ENCODE measurements at places on chromosomes 3 and 15.

DNA sequence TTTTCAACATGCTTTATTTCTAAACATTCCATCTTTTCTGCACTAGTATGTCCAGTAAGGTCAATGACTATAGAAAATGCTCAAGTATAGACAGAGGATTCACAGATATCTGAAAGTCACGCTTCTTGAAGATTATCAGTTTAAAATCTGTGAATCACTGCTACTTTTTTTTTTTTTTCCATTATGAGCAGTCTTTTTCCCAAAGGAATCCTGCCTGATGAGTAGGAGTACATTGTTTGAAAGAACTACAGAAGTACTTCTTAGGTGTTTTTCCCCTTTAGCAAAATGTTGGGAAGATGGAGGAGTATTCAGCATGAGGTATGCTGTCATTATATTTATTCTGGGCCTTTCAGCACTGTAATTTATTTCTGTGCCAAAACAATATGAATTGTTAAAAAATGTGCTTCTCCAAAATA lies 266.2 kb downstream of the NLGN1 start:
- DNase-seq = no peak

- no peak for DNase-seq
Measured at GRCh38 chr15:62491642-62492041, 326.6 kb upstream of the C2CD4B start.

- DNase-seq = no peak
Measured at GRCh38 chr3:183375787-183376186, 52.6 kb downstream of the MCF2L2 start.

GRCh38 chr3:106745344-106746168 lies 631.7 kb upstream of the CCDC54 start:
- no peak for DNase-seq

DNA sequence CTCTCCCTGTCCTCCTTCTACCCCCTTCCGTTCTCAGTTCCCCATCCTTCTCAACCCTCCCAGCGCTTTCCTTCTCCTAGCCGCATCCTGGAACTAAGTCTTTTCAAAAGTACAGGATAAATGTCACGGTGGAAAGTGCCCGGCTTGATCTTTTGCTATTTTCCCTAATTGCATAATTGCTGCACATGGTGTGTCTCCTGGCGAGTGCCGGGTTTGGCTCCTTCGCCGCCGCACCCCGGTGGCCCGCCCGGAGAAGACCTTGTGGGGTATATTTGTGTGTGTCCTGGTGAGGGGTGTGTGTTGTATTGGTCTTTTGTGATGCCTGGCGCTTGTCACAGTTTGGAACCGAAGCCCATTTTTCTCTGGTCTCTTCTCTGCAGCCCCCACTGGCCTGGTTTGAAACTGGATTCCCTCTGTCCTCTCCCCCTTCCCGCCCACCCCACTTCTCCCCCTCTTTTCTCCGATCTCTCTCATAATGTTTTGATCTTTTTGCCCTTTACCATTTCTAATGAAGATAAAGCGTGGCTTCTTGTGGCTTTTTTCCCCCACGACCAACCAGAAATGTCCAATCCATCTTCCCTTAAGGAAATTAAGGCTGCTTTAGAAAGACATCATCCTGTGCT lies 692 bp downstream of the UBE2E2 start:
- DNase-seq = no peak

All from stimulated activated CD8-positive, alpha-beta memory T cell treated with anti-CD3 and anti-CD28 coated beads, Interleukin-15, amount 100 ng/mL, for 48 hours (primary cell).